ENCODE measurements at places on chromosomes 7 and 10.

GRCh38 chr7:29853789-29854188, 47.5 kb downstream of the WIPF3 start:
- DNase-seq: no peak

DNA sequence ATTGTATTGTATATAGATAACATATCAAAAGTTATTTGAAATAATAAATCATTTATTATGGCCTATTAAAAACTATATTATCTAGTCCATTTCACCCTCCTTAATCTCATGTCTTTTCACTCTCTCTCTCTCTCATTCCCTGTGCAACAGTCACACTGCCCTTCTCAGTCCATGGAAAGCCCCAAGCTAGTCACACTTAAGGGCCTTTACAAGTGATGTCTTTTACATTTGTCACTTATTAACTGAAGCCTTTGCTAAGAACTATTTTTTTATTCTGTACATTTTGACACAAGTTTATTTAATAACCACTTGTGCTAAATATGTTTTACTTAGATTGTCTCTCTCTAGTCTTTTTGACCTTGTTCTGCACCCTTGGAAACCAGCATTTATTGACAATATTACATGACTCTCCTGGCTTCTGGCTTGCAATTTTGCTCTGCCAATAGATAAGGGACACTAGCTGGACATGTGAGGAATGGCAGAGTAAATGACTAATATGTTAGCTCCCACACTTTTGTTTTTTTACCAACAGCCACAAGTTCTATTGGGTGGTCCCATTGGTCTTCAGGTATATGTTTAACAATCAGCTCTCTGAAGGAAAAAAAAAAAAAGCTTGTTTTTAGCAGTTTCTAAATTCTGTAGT, 706.8 kb upstream of the POT1 start:
- no peak for DNase-seq

DNA sequence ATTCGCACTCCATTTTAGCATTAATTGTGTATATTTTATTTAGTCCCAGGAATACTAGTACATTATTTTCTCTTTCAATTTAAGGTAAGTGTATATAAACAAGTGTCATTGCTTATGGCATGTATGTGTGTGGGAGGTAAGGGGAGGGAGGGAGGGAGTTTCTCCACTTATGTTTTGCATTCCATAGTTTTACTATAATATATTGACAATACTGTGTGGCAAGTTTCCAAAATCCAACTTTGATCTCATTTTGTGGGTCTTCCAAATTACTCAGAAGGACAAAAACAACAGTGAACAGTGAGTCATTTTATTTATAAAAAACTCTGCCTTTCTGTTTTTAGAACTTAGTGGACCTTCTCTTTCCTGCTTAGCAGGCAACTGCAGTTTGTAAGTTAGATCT, 102.3 kb upstream of the SEMA3E start:
- DNase-seq: no peak

- DNase-seq: peak; percentile 56
Measured at GRCh38 chr10:87734987-87735827, 75.5 kb downstream of the PAPSS2 start.

- no peak for DNase-seq
Measured at GRCh38 chr10:74011017-74011416, 13.1 kb downstream of the VCL start.

GRCh38 chr10:71836596-71836974, 14.5 kb downstream of the PSAP start:
- DNase-seq: no peak

GRCh38 chr7:132564090-132564489, 12.2 kb downstream of the PLXNA4 start:
- no peak for DNase-seq

GRCh38 chr7:64183126-64183742, 23.8 kb upstream of the ZNF735 start:
- no peak for DNase-seq

GRCh38 chr10:35398908-35399307, 62.6 kb downstream of the CCNY start:
- DNase-seq: no peak

- no peak for DNase-seq
Measured at GRCh38 chr10:131019696-131020095, 291.8 kb downstream of the TCERG1L start.

DNA sequence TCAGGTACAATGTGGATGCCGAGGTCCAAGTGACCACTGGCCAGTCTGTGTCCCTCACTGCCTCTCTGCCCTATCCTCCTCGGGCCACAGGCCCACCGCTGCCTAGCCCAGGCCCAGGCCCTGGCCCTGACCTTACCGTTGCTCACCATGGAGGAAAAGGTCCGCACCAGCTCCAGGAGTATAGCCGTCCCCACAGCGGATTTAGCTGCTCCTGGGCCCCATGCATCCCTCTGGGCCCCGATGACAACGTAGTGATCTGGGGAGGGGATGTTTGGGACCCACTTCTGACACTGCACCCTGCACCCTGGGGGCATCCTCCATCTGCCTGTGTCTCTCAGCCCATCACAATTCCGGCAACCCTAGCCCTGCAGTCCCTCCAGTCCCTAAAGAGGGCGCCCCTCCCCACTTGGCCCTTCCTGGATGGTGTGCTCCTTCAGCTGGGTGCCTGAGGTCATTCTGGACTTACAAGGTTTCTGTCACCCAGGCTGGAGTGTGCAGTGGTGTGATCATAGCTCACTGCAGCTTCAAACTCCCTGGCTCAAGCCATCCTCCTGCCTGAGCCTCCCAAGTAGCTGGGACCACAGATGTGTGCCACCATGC, 12.1 kb downstream of the TFR2 start:
- DNase-seq: no peak

GRCh38 chr10:118958984-118959925, 70.3 kb upstream of the NANOS1 start:
- no peak for DNase-seq

DNA sequence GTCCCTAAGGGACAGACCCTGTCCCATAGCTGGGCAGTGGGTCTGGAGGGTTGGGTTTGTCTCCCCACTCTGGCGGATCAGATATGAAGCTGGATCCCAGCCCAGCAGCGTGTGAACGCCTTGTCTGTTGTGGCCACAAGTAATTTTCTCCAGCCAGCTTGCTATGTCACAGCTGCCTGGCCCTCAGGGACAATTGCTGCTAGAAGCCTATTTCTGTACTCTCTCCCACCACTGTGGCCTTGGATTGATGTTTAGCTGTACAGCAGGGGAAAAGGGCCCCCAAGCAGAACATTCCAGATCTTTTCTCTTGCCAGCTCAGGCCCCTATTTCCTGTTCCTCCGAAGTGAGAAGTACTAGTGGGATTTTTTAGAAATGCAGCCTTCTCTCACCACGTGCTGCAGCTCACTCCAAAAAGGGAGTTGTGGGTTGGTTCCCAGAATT, 53.5 kb upstream of the WAC start:
- no peak for DNase-seq

DNA sequence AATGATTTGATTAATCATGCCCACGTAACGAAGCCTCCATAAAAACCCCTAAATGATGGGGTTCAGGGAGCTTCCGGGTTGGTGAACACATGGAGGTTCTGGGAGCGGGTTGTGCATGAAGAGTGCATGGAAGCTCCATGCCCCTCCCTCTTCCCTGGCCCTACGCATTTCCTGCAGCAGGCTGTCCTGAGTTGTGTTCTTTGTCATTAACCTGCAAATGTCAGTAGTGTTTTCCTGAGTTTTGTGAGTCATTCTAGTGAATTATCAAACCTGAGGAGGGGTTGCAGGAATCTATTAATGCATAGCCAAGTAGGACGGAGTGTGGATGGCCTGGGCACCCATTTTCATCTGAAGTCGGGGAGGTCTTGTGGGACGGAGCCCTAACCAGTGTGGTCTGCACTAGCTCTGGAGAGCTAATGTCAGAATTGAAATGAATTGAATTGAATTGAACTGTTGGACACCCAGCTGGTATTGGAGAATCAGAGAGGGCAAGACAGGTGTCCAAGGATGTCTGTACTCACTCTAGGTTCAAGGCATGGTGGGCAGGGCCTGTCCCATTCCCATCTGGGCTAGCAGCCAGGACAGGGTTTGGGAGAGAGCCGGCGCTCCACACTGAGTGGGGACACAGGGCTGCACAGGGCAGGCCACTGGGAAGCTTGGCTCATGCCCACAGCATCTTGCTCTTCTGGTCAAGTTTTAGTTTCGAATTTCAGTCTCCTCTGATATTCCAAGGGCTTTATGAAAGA, 22.3 kb upstream of the ARHGAP22 start:
- DNase-seq: no peak

DNA sequence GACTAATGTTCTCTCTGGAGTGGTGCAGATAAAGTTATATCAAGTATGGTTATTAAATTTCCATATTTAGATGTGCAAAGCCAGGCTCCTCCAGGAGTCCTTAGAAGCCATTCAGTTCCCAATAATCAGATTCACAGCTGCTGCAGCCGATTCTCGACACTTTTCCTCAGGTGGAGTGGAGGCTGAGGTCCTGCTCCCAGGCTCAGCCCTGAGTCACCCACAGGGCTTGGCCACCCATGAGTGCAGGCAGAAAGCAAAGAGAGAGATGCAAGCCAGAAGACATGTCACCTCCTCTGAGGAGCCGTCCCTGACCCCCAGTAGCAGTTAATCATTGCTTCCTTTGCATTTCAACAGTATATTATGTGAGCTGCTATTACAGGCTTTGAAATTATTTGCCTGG, 36.3 kb upstream of the NANOS1 start:
- no peak for DNase-seq

GRCh38 chr10:99993701-99994689, 15.8 kb downstream of the DNMBP start:
- peak; percentile 71 for DNase-seq

DNA sequence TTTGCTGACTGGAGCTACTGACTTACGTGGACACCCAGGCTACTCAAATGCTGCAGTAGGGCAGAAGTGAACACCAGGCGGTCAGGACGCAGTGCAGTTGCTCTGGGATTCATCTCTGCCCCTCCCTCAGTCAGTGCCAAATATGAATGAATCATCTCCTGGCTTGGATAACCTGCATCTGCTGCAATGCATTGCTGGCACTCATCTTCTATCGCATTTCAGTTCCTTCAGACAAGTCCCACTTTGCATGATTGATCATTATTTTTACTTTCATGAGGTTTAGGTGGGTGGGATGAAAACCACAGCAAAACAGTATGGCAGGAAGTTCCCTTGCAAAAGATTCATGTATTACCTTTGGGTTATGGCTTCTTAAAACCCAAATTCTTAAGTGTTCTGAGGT, 224.6 kb upstream of the NRP1 start:
- DNase-seq: no peak

DNA sequence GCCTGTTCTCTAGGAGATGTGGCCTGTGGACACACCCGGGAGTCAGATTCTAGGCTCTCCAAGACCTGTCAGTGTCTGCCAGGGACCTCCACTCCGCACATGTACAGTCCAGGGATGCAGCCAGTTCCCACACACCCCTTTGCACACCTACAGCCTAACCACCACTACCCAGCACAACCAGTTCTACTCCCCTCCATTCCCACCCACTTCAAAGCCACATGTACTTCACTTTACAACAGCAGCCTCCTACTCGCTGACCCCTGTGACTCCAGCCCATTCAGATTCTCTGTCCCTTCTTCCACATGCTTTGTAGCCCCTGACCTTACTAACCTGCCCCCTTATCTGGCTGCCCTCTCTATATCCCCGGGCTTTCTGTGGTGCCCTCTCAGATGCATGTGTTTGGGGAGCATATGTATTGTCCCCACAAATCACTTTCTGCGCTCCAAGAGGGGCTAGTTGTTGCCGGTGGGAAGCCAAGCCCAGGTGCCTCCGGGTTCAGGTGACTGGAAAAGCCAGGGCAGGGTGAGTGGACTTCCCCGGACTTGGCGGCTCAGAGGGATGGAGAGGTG, 7.2 kb downstream of the LBX1 start:
- no peak for DNase-seq

DNA sequence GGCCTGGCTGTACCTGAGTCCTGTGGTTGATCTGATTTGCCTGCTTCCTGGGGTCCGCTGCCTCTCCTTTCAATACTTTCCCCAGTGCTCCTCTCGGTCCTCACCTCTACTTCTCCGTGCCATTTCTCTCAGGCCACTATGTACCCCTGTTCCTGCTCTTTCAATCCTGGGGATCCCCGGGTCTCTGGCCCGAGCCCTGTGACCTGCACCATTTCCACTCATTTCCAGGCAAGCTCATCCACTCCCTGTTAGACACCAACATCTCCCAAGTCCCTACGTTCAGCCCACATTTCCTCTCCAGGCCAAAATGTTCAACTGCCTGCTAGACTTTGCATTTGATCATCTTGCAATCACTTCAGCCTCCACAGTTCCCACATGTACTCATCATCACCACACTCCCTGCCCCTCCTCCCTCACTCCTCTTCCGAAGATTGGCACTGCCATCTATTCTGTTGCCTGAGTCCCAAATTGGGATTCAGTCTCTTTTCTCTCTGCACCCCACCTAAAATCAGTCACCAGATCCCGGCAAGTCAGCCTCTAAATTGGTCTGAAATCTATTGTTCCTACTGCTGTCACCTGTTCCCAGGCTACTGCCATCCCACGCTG, 34.4 kb upstream of the ZMIZ1 start:
- DNase-seq: no peak
